Suppressor macrophage (primary cell): ENCODE measurements at places on chromosomes 12 and 14.
A peak's percentile ranks its signal among the peaks of the same experiment; 100 is the strongest.

DNA sequence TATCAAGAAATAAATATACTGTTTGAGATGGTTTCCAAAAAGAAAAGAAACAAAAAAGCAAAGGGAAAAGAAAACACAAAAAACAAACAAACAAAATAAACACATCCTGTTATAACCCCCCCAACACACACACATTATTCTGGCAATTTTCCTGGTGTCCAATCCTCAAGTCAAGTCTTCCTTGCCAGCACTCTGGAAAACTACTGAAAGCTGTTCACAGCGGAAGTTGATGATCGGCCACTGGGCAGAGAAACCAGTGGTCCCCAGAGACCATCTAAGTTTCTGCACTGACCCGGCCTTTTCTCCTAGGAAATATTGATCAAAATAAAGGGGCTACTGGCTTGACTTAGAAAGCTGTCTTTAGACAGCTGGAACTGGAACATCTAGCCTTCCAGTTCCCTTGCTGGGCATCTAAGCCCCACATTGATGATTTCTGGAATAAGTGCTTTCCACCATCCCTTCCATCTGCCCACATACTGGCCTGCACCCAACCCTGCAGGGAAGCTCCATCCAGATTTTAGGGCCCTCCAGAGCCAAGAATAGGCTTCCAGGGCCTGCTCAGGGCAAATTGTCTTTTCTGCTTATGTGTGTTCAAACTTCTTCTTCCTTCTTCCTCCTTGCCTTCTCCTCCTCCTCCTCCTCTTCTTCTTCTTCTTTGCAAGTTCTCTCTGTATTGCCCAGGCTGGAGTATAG is 11.6 kb upstream of the PPP1CC start:
- DNase-seq = no peak

- DNase-seq = no peak
Measured at GRCh38 chr14:24681056-24681455, 47.1 kb upstream of the GZMB start.

GRCh38 chr14:75793806-75794205 is 132.8 kb downstream of the TTLL5 start:
- no peak for DNase-seq

GRCh38 chr12:39116861-39117260 is 211.5 kb upstream of the CPNE8 start:
- no peak for DNase-seq

DNA sequence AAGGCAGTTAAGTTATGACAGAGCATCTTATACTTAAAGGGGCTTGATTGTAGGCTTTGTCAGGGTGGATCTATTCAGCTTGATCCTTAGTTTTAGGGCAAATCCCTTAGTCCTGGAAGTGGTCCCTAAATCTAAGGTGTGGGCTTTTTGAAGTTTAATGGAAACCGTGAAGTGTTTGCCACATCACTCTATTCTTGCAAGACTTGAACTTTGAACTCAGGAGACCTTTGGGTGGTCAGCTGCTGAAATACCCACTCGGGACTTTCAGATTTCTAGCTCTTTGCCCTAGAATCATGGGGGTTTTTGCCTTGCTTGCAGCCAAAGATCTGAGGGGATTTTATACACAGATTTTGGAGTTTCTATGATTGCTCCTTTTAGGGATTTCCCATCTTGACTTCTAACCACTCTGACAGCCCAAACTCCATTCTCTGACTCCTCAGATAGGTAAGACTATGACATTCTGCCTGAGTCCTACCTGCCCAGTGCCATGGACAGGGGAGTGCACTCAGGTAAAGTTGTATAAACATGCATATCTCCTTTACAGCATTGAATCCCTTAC is 39.9 kb downstream of the SNAPC1 start:
- no peak for DNase-seq

DNA sequence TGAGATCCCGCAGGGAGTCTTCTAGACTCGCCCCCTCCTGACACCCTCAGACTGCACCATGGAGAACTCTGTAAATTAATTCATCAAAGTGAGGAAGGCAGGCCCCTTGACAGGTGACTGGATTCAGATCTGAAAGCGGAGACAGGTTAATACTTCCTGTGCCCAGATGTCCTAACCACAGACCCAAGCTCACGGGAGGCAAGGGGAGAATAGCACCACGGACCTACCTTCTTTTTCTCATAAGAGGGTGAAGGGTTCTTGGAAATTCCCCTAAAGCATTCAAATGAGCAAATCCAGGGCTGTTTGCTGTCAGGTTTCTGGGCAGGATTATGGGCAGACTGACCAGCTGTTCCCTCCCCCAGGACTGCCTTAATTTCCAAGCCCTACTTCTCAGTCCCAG is 170.0 kb downstream of the ZFP36L1 start:
- DNase-seq = no peak

- DNase-seq = no peak
Measured at GRCh38 chr12:116354950-116355783, 77.7 kb upstream of the MED13L start.

- DNase-seq = peak; percentile 82
Measured at GRCh38 chr14:61553730-61554641, 141.3 kb upstream of the HIF1A start.

DNA sequence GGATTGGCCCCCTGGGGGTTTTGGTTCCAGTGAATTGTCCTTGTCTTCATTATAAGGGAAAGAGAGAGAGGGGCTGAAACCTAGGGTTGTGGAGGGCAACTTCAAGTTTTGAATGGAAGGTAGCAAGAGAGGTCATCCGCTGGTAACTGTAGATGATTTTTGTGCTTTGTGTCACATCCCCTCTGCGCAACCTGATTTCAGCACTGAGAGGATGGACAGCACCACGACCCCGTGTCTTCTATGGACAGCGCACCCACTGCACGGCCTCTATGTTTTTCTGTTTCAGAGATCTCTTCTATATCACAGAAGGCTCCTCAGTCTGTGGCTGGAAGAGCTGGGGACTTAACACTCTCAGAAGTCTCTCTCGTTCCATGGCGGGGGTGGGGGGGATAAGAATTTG is 127.0 kb upstream of the RPH3A start:
- no peak for DNase-seq

DNA sequence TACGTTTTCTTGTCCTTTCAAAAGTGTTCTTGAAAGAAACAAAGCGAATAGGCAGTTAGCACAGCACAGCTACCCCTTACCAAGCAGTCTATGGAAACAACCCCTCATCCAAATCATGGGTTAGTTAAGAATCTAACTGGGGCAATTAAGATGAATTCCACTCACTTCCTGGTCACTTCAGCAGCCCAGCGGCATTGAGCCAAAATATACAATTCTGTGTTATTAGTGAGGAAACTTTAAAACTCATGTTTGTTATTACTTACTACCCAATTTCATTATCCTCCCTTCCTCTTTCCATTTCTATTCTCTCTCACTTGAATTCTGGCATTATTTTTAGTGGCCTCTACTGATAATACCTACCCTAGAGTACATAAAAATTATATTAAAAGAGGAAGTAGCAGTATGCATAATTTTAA is 121.4 kb downstream of the PPHLN1 start:
- DNase-seq = no peak

DNA sequence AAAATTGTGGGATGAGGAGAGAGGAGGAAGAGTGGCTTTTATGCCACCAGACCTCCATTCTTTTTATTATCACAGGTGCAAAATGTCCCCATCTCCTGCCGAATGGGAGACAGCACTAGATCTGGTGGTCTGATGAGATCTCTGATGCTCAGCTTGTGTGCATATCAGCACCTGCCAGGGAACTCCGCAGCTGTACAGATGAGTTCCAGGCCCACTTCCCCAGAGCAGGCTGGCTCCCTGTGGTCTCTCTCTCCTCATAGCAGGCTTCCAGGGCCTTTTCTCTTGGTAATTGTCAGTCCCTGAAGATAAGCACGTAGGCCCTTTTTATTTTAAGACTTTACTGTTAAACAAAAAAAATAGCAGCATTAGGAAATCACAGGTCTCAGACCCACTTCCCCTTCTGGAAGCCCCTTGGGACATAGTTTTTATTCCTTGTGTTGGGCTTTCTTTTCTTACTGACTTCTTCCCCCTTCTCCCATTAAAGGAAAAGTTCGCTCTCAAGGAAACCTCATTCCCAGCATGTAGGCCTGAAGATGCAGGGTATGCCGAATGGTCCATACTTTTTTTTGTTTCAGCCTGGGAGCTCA is 4.5 kb upstream of the TBC1D30 start:
- DNase-seq = no peak

DNA sequence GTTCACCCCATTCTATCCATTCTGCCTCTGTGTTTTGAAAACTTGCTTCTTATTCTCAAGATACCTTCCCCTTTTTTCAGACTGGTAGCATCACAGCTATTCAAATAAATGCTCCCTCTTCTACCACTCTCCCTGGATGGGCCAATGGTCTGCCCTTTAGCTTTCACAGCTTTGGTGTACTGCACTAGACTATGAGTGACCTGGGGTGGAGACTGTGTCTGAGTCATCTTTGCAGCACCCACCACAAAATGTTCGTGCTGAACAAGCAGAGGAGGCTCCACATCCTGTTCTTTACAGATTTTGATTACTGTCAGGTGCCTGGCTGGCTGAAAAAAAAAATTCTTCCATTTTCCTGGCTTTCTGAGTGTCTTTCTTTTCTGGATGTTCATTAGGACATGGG is 1104.1 kb upstream of the TMEM132C start:
- DNase-seq = peak; percentile 73

- no peak for DNase-seq
Measured at GRCh38 chr14:62269204-62269603, 507.0 kb downstream of the SNAPC1 start.

DNA sequence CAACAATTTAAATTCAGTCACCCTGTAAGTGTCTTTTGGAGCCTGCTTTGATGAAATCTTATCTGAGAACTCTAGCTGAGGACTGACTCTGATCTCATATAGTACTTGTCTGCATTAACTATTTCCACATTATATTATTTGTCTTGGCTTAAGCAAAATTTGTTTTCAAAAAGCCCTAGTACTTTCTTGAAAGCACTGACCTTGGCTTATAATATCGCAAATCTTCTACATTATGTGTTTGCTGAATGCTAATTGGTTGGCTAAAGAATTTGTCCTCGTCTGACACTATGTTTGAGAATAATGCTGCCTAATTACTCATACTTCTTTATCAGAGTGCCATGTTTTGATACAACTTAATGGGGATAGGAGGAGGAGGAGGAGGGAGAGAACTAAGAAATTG is 46.9 kb upstream of the FLRT2 start:
- no peak for DNase-seq

- DNase-seq = no peak
Measured at GRCh38 chr12:128415036-128415560, 148.1 kb downstream of the TMEM132C start.
